ENCODE measurements at places on chromosomes 2 and 18. TPM values are rescaled to one million over a fixed set of nuclear protein-coding genes. Genes with fewer than 3 reads are reported as not detected.
A peak's percentile ranks its signal among the peaks of the same experiment; 100 is the strongest.

The MYO7B gene
- total RNA-seq: 1.4 TPM

The REEP1 gene
- total RNA-seq: 6.6 TPM

GRCh38 chr2:58466804-58467203 lies 225.7 kb upstream of the FANCL start:
- no peak for DNase-seq

The SLC8A1 gene
- 23.2 TPM for total RNA-seq

GRCh38 chr2:239412905-239413603 lies 12.2 kb upstream of the HDAC4 start:
- no peak for DNase-seq

DNA sequence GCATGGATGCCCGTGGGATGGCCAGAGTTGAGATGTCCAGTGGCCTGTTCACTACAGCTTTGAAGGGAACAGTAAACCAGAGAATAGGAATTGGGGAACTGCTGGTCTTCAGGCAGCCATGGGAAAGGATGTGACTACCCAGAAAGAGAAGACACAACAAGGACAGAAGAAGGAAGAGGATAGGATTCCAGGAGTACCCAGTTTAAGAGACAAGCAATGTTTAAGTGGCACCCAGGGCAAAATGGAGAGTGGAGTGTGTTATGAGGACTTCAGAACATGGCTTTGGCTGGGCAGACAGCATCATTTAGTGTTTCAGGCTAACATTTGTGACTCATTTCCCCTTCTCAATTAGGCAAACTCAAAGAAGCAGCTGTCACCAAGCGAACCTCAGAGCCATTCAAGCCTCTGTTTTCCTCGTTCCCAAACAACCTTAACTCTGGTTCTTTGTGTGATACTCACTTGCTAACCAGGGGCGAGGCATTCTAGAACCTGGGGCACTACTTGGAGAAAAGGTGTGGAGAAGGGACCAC lies 4.0 kb upstream of the FAM124B start:
- DNase-seq: no peak

The ASPRV1 gene
- total RNA-seq: 10.3 TPM

The GCG gene
- total RNA-seq: not detected

DNA sequence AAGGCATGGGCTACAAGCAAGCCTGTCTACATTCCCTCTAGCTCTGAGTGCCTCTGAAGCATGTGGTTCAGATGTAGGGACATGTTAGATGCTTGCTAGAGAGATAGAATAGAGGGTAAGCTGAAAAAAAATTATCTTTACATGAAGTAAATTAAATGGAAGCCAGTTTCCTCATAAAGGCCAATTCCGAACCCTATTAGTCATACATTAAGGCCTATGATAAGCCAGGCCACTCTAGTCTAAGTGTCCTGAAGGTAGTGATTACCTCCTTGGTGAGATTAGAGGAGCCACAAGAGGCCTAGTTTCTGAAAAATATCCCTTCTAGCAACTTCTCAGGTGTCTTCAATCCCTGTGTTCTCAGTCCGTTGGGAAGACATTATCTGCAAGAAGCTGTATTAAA lies 72.4 kb upstream of the NPAS2 start:
- DNase-seq: no peak

GRCh38 chr2:62055724-62056336 lies 140.1 kb upstream of the B3GNT2 start:
- no peak for DNase-seq

The CPO gene
- total RNA-seq: not detected

- DNase-seq: peak; percentile 81
These were observed 46.8 kb downstream of the EPG5 start for GRCh38 chr18:45920367-45920766.

DNA sequence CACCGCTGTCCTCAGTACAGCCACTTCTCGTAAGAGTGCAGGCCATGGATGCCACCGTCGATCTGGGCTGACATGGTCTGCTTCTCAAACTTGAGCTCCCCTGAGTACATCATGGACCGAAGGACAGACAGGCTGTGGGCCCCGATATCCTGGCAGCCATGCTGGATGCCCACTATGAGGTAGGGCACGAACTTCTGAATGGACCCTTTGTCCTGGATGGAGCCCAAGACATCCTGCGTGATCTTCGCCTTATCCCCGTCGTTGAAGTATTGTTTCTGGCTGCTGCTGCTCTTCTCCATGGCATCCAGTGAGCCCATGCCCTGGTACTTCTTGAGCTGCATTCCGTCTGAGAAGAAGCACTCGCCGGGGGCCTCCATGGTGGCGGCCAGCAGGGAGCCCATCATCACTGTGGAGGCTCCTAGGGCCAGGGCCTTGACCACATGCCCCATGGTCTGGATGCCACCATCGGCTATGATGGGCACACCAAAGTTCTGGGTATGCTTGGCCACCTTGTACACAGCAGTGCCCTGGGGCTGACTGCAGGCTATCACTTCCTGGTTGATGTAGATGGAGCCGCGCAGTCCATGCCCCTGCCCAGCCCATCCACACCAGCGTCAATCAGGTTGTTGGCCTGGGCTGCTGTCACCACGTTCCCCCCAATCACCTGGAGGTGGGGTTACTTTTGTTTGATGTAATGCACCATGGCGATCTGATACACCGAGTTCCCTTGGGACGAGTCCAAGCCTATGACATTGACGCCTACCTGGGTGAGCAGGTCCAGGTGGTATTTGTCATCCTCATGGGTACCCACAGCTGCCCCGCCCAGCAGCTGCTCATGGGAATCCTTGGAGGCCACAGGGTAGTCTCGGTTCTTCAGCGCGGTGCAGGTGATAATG lies 21.8 kb downstream of the CFLAR start:
- DNase-seq: no peak

DNA sequence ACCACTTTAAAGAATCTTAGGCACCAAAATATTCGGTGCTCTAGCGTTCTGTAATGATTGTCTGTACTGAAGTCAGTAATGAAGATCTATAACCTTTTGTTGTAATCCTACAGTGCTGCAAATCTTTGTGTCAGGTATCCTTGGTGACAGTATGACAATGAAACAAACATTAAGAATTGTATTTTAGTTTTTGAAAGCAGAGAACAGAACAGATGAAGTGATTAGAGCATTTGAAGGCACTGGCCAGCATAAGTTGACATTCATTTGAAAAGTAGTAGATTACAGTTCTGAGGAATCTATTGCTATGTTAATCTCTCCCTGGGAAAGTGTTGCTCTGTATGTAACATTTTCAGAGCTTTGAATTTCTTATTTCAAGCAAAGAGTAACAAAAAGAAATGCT lies 451.2 kb downstream of the NUP35 start:
- DNase-seq: no peak

The PXDN gene
- 29.5 TPM for total RNA-seq

The KCNE4 gene
- total RNA-seq: 4.1 TPM

GRCh38 chr2:113198790-113199612 lies 25.2 kb downstream of the PSD4 start:
- peak; percentile 76 for DNase-seq

DNA sequence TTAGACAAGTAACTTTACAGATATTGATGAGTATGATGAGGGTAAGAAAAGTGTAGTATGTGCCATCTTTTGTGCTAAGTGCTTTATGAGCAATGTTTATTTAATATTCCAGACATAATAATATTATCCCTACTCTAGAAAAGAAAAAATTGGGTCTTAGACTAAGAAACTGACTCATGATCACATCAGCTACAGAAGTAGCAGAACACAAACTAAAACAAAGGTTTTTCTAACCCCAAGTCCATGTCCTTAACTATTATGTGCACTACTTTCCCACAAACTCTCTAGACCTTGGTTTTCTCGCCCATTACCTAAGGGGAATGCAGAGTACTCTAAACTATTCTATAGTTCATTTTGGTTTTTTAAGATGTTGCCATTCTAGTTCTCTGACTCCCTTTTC lies 64.5 kb downstream of the BAZ2B start:
- DNase-seq: no peak

The SCN3A gene
- total RNA-seq: 0.09 TPM

The PARD6G gene
- total RNA-seq: 12.3 TPM

DNA sequence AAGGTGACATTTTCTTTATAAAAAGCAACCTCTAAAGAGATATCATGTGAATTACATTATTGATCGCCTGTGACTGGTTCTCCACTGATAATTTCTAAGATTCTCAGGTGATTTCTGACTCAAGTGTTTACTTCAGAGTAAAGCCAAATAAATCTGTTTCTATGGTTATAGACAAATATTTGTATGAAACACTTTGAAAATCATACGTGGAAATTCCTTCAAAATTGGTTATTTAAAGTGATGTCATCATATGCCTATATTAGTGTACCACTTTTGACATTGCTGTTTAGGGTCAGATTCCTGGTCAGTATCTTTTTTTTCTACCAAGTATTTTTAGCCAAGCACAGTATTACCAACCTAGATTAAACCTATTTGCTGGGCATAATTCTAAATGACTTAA lies 881.3 kb upstream of the FAM98A start:
- no peak for DNase-seq

DNA sequence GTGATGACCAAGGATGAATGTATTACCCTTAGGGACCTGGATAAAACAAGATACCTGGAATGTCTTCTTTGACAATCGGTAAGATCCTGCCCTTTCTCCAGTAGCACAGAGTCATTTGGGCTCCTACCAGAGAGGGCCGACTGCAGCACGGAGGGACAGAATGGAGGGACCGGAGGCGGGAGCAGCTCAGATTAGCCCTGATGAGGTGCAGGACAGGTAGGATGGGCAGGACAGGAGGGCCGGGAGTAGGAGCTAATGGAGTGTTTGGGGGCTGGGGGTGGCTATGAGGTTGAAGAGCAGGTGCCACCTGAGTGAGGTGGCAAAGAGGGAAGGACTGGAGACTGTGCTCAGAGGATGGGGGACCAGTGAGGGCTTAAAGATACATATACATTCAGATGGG lies 9.9 kb upstream of the PRELID3A start:
- no peak for DNase-seq

The ANKRD30BL gene
- total RNA-seq: 3.0 TPM

The CIDEA gene
- total RNA-seq: not detected

The CNDP1 gene
- not detected for total RNA-seq

- no peak for DNase-seq
These were observed 122.7 kb upstream of the GLI2 start for GRCh38 chr2:120612931-120613330.

- peak; percentile 81 for DNase-seq
These were observed 16.5 kb upstream of the PSD4 start for GRCh38 chr2:113157118-113157896.

DNA sequence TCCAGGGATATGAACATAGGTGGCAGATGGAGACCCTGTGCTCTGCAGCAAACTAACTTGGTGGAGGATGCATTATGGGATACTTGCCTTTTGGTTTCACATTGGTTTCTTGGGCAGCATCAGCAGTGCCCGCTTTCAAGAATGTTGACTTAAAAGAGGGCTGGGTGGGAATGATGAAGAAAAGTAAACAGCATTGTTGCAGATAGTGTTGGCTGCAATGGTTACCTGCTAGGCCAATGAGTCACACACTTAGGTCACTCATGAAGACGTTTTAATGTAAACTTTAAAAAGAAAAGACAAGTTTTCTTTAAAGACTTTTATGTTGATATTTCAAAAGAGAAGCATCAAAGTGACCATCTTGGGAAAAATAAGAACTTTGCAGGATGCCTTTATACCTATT lies 26.1 kb upstream of the FAM237A start:
- DNase-seq: no peak

- DNase-seq: no peak
These were observed 1.7 kb upstream of the PDCD1 start for GRCh38 chr2:241860184-241861078.

DNA sequence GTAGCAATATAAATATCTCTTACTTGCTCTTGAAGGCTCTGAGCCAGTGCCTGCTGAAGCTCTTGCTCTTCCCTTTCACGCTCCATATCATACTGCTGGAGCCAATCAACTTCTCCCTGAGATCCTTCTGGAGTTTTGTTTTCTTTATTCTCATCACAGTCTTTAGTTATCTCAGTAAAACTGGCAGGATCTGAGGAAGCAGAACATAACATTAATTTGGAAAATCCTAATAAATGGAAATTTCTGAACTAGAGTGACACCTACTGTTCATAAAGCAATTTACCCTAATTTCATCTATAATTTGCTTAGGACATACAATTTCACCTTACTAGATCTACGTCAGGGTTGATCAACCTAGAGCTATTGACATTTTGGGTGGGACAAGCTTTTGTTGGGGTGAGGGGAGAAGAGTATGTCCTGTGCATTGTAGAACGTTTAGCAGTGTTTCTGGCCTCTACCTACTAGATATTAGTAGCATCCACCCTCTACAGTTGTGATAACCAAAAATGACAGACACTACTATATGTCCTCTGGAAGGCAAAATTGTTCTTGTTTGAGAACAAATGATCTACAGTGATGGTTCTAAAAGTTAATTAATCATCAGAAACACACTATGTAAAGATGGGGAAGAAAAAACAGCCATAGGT lies 47.2 kb downstream of the VIL1 start:
- no peak for DNase-seq

GRCh38 chr2:150208689-150209088 lies 278.8 kb downstream of the RND3 start:
- no peak for DNase-seq

The CABLES1 gene
- 3.9 TPM for total RNA-seq

- no peak for DNase-seq
These were observed 112.3 kb downstream of the COLEC12 start for GRCh38 chr18:388200-388599.

DNA sequence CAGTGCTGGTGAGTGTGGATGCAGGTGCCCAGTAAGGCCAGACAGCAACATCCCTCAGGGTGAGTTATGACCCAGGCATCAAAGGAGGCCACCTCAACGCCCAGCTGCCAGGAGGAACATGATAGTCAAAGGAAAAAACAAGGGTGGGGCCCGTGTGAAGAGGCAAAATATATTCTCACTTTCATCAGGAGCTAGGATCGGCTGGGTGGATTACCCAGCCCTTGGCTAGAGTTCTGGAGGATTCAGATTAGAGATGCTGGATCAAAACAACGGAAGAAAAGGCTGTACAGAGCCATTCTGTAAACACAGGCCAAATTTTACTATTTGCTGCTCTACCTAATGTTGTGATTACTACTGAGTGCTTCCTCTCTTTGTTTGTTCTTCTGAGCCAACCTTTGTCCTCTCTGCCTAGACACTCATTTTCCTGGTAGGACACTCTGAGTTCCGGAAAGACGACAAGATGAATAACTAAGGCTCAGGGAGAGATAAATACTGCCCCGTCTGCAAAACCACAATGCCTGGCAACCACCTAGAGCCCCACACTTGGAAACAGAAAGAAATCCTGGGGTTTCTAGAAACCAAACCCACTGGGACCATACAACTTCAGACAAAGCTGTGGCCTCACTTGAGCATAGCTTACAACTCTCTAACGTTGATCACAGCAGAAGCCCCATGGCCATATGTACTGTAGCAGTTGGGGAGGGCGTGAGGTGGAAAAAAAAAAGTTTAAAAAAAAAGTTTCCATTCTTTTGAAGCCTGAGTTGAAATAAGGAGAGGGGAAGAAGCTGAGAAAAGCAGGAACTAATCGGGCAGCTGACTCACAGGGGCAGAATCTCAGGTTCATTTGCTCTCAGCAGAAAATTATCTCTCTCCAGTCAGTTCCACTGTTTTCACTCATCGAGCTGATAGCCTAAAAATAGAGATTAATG lies 17.8 kb upstream of the PMAIP1 start:
- no peak for DNase-seq
